ENCODE measurements at places on chromosomes 6 and 20.

DNA sequence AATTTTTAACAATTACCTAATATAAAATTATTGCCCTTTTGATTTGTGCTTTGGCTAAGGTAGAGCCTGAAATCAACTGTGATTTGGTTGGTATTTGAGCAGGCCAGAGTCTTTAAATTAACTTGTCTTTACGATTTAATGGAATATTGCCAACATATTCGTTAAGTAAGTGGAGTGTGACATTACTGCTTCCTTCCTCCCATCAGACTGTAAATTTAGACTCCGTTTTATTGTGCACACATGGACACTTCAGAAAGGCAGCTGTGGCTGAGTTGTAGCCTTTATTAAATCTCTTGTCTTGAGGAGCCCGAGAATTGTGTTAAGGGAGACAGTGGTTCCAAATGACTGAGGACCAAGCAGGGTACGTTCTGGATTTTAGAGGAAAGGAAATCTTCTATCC lies 57.4 kb downstream of the CAP2 start:
- DNase-seq = no peak

GRCh38 chr6:24763578-24763977 lies 11.2 kb upstream of the GMNN start:
- DNase-seq = no peak

DNA sequence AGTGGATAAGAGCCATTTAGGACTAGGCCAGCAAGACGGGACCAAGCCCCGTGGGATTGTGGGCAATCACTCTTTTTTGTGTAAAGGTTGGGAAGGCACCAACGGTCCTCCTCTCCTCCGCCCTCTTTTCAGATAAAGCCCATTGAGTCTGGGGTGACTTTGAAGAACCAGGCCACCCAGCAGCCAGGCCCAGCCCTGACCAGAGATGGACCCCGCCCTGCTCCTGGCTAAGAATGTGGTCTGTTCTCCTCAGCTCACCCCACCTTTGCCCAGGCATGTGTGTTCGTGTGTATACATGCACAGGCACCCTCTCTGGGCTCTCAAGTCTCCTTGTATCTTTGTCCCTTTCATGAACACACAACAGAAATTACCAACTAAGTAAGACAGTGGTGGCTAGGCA lies 9.1 kb downstream of the SDC4 start:
- DNase-seq = no peak

DNA sequence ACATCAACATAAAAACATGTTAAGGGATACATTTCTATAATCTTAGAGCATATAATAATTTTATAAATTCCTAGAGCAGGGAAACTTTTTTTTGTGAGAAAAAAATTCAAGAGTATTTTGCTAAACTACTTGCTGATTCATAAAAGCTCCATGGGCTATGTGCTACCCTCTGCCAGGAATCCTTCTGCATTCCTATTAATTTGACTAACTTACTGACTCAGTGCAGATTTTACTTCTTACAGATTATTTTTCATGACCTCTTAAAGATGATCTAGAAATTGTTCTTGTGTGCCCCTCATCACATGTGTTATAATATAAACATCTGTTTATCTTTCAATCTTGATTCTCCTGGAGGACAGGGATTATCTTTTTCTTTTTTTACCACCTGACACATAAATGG lies 5.7 kb downstream of the VTA1 start:
- no peak for DNase-seq

DNA sequence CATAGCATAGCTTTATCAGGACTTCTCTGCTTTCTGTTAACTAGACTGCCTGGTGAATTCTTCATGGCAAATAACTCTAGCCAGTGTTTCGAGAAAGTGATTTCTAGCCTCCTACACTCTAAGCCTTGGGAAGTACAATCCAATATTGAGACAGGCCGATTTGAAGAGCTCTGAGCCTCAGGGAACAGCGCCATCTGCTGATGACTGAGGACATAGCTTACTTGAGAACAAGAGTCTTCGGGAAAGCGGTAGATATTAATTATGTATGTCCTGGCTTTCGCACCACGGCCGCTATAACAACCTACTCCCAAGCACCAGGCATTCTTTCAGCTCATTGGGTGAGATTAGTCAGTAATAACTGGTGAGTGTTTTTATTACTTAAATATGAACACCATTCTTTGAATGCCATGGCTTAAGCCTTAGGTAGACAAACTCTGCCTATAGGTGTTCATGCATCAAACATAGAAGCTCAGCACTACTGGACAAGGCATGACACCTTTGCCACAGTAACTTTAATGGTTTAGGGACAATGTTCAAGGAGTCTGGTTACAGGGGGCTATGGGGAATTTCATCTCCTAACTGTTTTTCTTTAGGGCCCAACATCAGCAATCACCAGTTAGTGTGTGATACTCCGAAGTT lies 518.6 kb downstream of the BMP2 start:
- DNase-seq = peak; percentile 4

GRCh38 chr20:32965115-32965514 lies 39.1 kb downstream of the SUN5 start:
- DNase-seq = no peak

GRCh38 chr6:54264581-54265272 lies 43.5 kb upstream of the TINAG start:
- no peak for DNase-seq

DNA sequence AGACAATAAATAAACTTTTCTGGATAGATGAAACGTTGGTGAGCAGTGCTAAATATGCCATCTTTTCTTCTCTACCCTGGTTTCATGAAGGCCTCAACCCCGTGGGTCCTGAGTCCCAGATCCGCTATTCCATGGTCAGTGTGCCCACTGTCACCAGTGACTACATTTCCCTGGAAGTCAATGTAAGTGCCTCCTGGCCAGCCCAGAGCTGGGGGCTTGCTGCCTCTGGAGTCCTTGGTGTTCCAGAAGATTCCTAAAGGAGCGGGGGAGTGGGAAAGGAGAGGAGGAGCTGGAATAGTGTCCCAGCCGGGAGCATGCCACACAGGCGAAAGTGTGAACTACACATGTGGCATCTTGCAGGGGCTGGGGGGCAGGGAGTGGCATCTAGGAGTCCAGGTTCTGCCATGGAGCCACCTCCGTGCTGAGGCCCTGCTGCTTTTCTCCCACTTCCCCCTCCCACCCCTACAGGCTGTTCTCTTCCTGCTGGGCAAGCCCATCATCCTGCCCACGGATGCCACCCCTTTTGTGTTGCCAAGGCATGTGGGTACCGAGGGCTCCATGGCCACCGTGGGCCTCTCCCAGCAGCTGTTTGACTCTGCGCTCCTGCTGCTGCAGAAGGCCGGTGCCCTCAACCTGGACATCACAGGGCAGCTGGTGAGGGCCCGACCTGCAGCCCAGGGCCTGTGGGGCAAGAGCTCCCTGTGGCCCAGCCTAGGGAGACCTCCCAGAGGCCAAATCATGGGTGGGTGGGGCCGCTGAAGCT lies 10.8 kb downstream of the BPIFB2 start:
- no peak for DNase-seq

DNA sequence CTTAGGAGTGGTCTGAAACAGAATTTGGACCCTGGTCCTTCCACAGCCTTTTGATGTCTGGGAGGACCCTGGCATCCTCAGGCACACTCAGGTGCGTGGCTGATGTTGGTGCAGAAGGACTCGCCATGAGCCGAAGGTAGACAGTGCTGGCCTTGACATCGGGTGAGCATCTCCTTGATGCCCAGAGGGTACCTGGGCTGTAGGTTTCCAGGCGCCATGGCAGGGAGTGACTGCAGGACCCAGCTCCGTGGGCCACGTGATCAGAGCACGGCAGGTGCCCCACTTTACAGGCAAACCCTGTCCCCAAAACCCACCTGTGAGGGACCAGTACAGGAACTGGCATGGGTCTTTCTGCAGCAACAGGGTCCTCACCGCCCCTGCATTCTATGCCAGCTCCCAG lies 319.2 kb downstream of the CDH4 start:
- DNase-seq = no peak

GRCh38 chr6:101208152-101208551 lies 185.4 kb upstream of the GRIK2 start:
- no peak for DNase-seq

Data from C1 segment of cervical spinal cord (tissue), 14 donors.